ENCODE measurements at places on chromosomes 12 and 14.

- DNase-seq = no peak
Measured at GRCh38 chr12:57985685-57986084, 44.3 kb downstream of the ATP23 start.

DNA sequence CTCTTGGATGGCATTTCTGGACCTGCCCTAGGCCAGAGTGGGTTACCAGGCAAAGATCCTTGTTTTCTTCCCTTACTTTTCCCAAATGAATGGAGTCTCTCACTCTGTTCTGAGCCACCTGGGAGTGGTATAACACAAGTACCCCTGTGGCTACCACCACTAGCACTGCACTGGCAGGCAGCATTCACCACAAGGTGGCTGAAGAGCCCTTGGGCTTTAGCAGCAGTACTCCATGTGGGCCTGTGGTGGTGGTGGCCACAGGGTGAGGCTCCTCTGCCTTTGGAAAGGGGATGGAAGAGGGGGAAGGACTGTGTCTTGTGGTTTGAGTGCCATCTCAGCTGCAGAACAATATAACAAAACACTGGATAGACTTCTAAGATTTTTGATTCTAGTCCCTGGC lies 38.1 kb upstream of the LMNTD1 start:
- no peak for DNase-seq

DNA sequence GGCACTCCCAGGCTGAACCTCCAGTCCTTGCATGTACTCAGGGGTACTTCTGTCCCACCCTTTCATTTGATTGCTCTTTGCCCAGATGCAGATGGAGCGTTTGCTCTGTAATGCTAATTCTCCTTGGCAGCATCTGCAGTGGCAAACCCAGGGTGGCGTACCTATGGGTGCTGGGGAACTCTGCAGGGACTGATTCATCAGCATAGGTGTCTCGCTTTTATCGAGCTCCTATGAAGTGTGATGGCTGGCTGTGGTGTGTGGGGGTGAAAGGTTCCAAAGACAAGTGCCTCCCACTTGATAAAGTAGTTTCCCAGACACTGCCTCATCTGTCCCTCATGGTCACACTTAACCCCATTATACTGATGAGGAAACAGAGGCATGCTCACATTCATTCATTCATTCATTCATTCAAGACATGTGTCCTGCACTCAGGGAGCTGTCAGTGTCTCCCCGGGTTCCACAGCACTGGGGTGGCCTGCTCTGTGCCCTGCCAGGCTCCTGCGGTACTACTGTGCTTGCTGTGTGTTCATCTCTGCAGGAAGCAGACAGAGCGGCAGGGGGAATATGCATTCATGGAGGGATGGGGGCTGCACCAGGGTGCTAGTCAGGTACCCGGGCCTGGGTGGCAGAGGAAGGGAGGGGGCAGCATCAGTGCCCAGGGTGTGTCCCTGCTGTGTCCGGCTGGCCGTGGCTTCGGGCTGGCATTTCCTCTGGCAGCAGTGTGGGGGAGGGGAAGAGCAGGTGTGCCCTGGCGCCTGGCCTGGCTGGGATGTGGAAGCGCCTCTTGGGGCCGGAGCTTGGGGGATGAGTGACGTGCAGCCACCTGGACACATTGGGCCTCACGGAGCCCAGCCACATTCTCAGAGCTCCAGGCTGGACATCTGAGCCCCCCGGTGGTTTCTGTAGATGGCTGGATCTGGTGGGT lies 110.9 kb downstream of the TSPAN9 start:
- no peak for DNase-seq

- DNase-seq = no peak
Measured at GRCh38 chr12:90250042-90250441, 541.4 kb upstream of the ATP2B1 start.

DNA sequence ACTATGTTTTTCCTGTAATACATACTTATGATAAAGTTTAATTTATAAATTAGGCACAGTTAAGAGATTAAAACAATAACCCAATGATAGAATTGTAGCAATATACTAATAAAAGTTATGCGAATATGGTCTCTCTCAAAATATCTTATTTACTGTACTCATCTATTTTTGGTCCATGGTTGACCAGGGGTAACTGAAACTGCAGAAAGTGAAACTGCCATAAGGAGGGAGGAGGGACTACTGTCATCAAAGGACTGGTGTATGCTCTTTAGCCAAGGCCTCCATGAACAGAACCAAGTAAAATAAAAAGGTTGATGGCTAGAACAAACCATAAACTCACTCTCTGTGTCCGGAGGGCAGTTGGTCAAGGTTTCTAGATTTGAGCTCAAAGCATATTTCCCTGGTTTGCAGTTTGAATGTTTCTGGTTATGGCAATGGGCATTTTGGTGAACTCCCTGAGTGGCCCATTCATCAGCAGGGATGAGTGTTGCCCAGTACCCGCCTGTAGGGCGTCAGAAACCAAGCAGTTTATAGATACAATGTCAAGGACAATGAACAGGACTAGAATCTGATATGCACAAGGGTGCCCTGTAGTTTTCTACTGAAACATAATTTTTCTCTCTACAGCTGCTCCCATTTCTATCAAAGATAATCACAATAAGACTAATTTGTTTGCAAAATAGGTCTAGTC lies 19.8 kb downstream of the LEMD3 start:
- no peak for DNase-seq

DNA sequence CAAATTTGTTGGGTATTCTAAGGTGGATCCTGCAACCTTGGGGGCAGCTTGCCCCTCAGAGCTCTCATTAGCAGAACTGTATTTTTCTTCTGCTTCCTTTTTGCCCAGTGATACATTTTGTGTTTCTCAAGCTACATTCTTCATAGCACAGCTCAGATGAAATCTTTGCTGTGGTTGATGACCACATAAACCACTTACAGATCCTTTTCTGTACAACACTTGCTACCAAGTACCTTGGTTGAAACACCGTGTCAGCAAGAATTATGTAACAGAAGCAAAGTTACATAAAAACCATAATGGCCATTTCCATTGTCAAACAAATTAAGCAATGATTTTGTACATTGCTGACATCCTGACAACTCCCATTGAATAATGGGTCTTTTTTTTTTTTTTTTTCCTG lies 9.7 kb upstream of the PLBD1 start:
- peak; percentile 4 for DNase-seq

- no peak for DNase-seq
Measured at GRCh38 chr14:64880221-64881121, 764 bp upstream of the SPTB start.

GRCh38 chr12:79782172-79782900 lies 91.6 kb upstream of the PAWR start:
- peak; percentile 71 for DNase-seq

- DNase-seq = peak; percentile 76
Measured at GRCh38 chr12:68451261-68452077, 119.3 kb upstream of the MDM1 start.

DNA sequence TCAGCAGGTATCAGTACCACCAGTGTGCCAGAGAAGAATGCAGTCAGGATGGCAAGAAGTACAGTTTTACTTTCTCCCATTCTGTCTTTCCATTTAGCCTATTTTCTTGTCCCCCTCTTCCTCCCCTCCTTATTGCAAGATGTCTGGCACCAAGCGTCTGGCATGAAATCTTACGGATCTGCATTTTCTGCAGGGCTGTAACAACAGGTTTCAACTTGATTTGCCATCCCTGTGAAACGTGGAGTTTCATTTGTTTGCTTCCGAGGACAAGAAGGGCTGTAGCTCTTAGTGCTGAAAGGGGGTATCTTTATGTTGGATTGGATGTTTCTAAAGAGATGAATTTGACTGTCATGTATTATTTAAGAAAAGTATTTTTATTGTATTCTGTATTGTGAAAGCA lies 1110.6 kb downstream of the BCL11B start:
- DNase-seq = no peak

DNA sequence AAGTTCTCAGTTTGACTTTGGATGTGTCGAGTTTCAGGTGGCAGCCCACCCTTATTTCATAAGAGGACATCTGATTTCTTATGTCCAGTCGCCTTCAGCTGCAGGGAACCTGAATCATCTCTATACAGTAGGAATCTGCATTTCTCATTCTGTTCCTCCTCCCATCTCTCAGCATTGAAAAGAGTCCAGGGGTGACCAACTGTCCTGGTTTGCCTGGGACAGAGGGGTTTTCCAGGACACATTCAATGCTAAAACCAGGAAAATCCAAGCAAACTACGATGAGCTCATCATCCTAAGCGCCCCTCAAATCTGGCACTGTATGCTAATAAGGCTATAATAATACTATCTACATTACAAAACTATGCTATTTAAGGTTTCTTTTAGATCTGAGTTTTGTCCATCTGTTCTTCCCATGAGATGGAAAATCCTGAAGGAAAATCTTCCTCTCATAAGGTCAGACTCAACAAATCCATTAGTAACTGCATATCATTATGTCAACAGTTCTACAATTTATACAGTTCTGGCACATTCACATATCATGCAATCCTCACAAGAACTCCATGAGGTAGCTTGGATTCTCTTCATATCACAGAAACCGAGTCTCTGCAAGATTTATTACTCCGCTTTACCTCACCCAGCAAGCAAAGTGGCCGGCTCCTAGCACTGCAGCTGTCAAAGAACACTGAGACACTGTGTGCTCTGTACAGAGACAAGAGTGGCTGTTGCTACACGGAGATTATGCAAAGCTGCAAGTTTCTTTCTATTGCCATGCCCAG lies 15.6 kb upstream of the CALM1 start:
- DNase-seq = no peak

- DNase-seq = no peak
Measured at GRCh38 chr12:22169376-22169775, 123.4 kb downstream of the CMAS start.

DNA sequence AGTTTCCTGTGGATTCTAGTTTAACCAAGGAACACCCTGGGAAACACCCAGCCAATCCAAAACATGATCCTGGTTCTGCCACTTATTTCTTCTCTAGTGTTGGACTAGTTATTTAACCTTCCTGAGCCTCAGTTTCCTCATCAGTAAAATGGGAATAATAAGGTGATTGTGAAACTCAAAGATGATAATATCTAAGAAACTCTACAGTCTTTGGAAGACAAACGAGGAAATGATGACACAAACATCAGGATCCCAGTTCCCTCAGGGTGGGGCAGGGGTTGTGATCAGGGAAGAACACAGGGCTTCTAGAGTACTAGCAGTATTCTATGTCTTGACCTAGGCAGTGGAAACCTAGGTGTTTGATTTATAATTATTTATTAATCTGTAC lies 18.1 kb upstream of the TMEM106C start:
- no peak for DNase-seq

DNA sequence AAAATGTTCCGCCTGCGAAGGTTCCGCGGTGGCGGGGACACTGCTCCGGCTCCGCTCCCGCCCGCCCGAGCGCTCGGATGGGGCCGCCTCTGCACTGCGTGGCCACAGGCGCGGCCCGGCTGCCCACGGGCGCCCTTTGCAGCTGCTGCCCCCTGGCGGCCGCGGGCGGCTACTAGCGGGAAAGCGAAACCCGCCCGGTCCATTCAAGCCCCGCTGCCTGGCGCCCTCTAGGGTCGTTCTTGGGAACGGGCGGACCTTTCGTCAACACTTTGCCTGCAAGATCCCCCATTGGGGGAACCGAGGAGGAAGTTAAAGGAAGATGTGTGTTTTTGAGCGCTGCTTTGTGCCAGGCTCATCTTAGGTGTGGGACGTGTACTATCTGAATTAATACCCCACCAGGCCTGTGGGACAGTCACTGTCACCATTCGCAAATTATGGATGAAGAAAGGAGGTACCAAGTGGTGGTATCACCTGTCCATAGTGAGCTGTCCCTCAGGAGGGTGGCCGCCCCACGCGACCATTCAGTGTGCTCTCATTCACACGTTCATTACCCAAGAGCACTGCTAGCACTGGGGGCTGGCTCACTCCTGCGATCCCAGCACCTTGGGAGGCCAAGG lies 19.4 kb downstream of the GPR132 start:
- DNase-seq = peak; percentile 64

DNA sequence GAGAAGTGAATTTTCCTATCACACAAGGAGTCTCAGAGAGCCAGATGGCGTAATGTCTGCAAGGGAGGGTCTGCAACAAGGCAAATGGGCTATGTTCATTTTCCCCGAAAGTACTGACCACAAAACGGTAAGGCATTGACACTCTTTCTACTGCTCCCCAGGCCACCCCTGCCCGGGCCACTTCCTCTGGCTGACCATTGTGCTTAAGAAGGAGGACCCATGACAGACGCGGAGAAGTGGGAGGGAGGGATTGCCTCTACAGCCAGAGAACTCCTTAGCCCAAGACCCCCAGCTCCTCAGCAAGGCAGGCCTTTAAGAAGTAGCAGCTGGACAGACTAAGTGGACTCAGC lies 1.2 kb downstream of the NCKAP5L start:
- DNase-seq = no peak

DNA sequence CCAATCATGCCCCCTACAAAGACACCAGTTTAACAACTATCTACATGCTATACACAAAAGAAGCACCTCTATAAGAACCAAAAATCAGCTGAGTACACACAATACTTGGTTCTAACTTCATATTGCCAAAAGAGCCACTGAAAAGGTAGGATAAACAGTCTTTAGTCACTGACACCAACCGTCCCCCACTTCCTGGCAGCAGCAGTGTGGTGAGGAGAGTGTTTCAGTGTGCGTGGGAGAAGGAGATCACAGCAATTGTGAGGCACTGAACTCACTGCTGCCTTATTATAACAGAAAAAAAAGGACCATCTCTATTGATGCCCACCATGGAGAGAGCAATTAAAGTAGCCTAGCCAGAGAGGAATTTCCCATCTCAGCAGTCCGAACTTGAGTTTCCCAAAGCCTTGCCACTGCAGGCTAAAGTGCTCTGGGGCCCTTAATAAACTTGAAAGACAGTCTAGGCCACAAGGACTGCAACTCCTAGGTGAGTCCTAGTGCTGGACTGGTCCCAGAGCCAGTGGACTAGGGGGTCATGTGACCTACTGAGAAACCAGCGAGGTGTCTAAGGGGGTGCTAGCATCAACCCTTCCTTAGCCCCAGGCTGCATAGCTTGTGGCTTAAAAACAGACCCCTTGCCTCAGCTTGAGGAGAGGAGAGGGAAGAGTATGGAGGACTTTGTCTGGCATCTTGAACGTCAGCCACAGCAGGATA lies 37.1 kb upstream of the LMNTD1 start:
- DNase-seq = no peak

DNA sequence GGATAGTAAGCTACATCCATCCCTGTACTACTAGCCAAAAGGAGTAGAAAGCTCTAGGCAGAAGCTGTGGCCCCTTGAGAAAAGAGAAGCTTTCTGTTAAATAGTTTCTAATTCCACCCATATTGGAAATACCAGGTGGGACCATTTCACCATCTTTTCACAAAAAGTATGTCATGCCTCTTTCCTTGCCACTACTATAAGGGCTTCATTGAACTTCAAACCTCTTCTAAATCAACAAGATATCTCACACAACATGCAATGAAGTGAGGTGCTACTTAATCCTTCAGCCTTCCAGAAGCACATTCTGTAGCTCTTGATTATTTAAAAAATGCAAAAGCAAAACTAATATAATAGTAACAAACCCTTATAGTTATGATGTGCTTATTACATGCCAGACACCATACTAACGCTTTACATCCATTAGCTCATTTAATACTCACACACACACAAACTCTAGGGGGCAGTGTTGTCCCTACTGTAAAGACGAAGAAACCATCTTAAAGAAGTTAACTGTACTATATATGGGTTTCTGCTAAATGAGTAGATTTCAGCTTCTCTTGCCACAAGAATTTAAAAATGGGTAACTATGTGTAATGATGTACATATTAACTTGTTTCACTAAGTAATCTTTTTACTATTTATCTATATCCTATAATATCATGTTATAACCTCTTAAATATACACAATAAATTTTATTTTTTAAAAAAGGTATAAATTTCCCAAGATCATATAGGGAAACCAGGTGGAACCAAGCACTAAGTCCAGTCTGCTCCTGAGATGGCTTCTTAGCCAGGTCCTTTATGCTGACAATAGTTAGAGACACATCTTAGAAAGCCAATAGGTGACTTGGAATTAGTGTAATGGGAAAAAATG lies 124.4 kb downstream of the RPS29 start:
- peak; percentile 80 for DNase-seq
